IMR-90 (cell line): ENCODE measurements at places on chromosomes 3 and 15. TPM values are rescaled to one million over a fixed set of nuclear protein-coding genes. Genes with fewer than 3 reads are reported as not detected.
A peak's percentile ranks its signal among the peaks of the same experiment; 100 is the strongest.

The IRAK2 gene
- polyA plus RNA-seq: 6.9 and 7.8 TPM in 2 replicates

The TRA2B gene
- polyA plus RNA-seq: 119 and 127 TPM in 2 replicates

The FMN1 gene
- polyA plus RNA-seq: 6.4 and 7.3 TPM in 2 replicates

The C3orf22 gene
- not detected in 2 replicates for polyA plus RNA-seq

The CRYGS gene
- polyA plus RNA-seq: 2.1 TPM in 2 replicates

The DGKG gene
- 1.2 and 1.8 TPM in 2 replicates for polyA plus RNA-seq

The RBP2 gene
- not detected in 2 replicates for polyA plus RNA-seq

The TNFAIP8L3 gene
- 0.09 and 0.29 TPM in 2 replicates for polyA plus RNA-seq

DNA sequence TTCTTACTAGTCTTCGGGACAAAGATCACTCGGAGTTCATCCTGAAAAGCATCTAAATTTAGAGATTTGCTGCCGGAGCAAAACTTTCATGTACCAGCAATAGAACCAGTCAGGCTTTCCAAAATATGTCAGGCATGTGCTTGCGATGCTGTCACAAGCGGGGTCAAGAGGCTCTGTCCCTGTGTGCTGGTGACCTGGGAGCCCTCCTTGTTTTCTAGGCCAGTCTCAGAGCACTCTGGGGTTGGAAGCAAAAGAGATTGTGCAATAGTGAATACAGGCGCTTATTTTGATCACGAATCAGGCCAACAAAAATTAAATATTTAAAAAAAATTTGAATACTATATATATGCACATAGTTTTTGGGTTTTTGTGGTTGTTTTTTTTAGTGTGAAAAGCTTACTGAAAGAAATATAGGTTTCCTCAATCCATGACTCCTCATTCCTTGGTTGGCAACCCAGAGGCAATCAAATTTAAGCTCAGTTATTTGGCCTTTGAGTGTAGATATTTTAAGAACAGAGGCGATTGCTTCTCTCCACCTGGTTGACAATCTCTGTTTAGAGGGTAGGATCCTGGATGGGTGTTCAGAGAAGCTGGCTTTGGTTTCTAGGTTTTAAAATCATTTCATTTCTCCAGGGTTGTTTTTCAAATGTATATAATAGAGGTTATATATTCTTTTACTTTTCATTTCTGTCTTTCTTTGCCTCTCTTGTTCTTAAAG is 8.4 kb upstream of the KLHL24 start:
- DNase-seq: no peak

- DNase-seq: peak; percentile 68
Measured at GRCh38 chr15:66619152-66619903, 53.5 kb upstream of the LCTL start.

DNA sequence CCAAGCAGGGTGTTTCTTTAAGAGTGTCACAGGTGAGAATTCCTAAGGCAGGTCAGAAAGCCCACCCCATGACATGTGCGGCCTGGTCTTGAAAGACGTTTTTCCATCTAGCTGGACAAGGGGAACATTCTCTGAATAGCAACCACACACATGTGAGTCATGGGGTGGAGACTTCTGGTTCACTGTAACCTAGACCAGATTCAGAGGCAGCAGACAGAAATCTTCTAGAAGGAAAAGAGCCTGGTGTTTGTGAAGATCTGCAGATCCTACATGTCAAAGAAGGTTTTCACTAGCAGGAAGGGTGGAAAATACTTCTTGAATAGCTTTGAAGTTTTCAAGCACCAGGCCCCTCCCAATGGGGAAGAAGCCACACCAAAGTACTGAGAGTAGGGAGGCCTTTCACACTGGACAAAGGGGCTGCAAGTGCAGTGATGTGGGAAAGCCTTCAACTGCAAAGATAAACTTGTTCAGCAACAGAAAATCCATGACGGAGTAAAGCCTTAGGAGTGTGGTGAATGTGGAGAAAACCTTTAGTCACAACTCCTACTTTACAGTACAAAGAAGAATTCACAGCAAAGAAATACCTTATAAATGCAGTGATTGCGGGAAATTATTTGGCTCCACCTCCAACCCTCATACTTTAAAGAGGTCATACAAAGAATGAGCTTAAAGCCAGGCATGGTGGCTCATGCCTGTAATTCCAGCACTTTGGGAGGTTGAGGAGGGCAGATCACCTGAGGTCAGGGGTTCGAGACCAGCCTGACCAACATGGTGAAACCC is 17.6 kb downstream of the ADAM10 start:
- DNase-seq: peak; percentile 77

DNA sequence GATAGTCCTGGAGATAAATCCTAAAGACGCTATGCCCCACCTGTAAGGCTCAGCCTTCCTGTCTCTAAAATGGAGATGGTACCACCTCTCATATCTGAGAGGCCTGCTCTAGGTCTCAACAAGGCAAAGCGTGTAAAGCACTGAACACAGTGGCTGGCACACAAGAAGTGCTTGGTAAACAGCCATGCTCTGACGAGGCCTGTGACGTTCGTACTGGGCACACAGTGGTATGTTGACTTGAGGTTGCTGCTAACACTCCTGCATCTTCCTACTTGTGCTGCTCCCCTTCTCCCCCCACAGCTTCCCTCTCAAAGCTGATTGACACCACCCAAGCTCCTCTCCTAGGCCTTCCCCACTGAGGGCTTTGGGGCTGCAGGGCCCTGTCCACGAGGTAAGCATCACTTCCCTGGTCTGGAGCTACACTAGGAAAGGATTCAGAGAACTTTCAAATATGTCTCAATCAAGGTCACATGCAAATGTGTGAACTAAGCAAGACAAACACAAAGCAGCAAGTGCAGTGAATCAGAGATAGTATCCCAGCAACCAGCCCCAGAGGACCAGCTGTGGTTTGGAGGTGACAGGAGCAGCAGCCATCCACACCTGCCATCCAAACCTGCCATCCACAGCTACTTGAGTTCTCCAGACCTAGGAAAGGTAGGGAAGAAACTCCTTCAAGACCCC is 177.5 kb downstream of the STT3B start:
- peak; percentile 42 for DNase-seq

DNA sequence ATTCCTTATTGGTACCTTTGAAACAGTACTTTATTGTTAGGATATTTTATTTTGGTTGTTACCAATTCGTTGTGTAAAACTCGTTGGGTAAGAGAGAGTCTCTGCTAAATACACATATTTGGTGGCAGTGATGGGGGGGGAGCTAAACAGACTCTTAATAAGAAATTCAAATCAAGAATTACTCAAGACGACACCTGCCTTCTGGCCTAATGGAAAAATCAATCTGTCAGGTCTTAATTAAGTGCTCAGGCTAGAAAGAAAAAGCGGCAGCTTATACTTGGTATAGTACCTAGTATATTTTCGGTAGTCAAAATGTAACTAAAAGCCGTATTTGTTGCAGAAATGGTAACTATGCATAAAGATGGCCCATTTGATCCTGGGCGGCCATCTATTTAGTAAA is 18.2 kb downstream of the FOXP1 start:
- DNase-seq: no peak

GRCh38 chr3:100105501-100105900 is 8.8 kb downstream of the FILIP1L start:
- peak; percentile 39 for DNase-seq

- no peak for DNase-seq
Measured at GRCh38 chr3:140091143-140091542, 156.2 kb downstream of the CLSTN2 start.

GRCh38 chr3:140004271-140004670 is 69.3 kb downstream of the CLSTN2 start:
- DNase-seq: no peak

- DNase-seq: no peak
Measured at GRCh38 chr3:150359381-150359780, 48.7 kb upstream of the TSC22D2 start.

- DNase-seq: no peak
Measured at GRCh38 chr3:113057117-113057516, 66.3 kb downstream of the GTPBP8 start.

DNA sequence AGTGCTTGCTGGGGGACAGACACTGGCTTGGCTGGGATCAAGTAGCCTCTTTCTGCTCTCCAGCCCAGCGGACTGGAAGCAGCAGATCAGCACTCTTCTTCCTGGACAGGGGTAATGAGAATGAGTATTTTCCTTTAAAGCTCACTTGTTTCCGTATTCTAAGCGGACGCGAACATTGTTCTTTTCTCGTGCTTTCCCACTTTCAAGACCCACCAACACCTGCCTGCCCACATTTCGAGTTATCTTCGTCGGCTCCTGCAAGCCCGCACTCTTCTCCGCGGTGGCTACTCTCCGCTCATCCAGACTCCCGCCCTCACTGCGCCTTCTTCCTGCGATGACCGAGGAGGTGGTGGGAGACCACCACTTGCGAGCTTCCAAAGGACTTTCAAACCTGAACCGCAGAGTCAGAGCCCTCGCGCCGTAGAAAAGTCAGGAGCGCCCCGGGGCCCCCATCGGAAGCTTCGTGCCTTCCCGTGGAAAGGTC is 1.6 kb upstream of the PPM1L start:
- DNase-seq: peak; percentile 53

GRCh38 chr15:65962187-65962586 is 92.9 kb downstream of the RAB11A start:
- DNase-seq: no peak

- no peak for DNase-seq
Measured at GRCh38 chr15:64981812-64982431, 7.8 kb downstream of the SPG21 start.

DNA sequence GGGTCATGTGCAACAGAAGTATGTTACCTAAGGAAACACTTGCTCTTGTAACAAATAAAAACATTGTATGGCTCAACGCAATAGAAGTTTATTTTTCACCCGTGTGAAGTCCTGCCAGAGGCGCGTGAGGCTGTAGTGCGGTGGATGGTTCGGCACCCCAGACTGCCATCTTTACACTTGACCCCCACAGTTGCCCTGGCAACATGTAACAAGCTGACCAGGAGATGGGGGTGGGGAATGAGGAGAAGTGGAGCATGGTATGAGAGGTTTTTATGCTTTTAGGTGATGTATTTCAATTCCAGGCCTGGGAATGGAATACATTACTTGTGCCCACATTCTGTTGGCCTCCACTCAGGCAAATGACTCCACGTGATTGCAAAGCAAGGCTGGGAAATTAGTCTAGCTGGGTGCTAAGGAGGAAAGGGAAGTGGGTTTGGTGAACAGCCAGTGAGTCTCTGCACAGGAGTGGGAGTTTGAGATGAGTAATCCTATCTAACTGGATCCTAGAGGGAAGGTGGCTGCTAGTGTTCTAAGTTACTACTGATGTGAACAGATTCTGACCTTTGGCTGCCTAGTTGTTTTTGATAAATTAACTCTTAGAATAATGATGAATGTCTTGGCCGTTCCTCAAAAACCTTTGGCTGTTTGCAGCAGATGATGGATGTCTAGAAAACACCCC is 33.8 kb upstream of the GREM1 start:
- DNase-seq: peak; percentile 95

DNA sequence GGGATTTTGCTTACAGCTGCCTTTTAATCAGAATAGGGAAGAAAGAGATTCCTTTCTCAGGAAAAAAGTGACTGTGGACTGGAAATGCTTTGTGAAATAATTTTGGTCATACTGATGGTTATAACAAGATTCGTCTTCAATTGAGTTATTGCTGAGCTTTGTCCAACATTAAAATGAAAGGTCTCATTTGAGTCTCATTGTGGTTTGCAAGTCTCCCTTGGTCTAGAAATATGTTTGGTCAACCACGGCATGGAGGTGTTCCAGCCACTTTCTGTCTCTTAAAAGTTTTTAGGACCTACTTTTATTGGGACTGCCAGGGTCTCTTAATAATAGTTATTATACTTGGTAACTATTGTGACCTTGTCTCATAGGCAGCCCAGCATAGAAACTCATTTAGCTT is 15.3 kb downstream of the FLNB start:
- DNase-seq: no peak

DNA sequence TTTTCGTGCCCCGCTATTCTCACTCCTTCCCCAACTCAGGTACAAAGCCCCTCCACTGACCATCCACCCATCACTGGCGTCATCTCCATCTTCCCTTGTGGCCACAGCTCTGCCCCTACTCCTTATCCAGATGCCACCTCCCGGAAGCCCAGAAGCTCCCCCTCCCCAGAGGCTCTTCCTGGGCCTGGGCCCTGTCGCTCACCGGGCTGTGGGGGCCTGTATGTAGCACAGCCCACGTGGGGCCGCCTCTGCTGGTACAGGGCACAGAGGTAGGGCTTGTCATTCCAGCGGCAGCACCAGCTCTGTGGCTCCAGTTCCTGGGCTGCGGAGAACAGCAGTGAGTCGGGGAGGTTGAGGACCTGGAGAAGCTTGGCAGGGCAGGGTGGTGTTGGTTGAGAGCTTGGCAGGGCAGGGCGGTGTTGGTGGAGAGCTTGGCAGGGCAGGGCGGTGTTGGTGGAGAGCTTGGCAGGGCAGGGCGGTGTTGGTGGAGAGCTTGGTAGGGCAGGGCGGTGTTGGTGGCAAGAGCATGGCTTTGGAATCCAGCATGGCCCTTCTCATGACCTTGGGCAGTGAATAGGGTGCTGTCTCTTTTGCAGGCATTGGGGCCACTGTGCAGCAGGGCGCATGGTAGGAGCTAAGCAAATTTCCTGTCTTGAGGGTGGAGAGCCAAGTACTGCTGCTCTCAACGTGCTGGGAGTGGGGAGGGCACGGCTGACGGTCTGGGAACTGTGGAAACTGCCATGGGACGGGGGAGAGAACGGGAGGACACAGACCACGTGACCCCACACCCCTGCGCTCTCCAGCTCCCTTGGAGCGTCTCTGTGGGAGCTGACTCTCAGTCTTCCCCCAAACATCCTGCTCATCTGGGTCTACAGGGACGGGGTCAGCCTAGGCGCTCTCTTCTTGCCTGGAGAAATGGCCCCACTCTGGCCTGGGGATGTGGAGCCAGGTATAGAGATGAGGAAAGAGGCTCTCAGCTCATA is 43.4 kb downstream of the MUC20 start:
- no peak for DNase-seq

DNA sequence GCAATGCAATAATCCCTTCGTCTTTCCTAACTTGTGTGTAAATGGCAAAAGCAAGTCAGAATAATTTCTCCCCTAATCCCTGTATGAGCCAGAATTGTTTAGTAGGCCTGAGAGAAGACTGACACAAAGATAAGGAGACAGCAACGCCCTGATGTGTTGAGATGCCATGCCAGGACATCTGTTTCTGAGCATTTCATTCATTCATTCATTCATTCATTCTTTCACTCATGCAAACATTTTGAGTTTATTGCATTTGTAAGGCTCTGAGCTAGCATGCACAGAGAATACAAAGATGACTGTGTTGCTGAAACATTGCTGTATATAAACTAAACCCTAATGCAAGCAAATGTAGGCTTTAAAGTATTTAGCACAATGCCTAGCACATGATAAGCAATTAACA is 127.4 kb downstream of the TMCC1 start:
- no peak for DNase-seq

GRCh38 chr15:82530606-82531379 is 9.5 kb downstream of the RPS17 start:
- DNase-seq: peak; percentile 56
